LoVo (cell line): ENCODE measurements at places on chromosomes 1 and 21.

DNA sequence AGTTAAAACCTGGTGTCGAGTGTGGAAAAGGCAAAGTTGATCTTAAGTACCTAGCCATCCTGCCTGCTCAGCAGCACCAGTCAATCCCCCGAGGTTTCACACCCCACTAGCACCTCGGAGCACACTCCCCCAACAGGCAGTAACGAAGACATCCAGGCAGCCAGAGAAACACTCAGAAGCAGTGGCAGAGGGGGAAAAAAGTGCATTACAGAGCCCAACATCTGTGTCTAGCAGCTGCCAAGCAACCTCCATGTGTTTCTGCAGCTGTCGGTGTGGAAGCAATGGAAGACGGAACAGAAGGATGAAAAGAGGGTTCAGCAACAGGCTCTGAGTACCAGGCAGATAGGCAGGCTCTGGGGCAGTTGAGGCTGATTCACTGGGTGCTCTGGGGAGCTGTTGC, 73.4 kb upstream of the PROX1 start:
- no peak for DNase-seq

DNA sequence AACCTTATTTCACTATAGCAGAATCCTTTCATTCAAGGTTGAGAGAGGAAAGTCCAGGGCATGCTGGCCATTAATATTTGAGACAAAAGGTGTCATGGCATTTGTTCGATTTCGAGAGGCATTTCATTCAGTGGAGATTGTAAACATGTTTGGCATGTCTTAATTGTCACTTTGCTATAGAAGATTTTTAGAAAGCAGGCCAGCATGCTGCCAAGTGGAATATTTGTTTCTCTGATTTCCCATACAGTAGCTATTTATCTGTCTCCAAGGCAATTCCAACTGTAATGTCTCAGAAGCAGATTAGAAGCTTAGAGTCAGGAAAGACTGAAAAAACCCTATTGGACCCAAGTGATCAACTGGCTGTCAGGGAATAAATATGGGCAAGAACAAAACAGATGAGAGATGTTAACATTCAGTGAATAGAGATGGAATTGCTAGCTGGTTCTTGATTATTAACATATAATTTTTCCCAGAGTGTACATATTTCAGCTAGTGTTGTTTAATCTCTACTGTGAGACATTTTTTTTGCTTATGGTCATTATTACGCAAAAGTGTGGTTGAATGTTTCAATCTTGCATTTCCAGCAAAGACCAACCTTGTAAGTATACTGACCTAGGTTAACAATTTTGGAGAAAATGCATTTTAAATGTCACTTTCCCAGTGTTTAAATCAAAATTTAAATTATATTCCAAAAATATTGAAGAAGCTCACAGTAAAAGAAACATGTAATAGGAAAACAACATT, 174.6 kb downstream of the KCNK2 start:
- DNase-seq: no peak

- no peak for DNase-seq
Measured at GRCh38 chr21:19340303-19340702, 936.7 kb upstream of the TMPRSS15 start.

- no peak for DNase-seq
Measured at GRCh38 chr21:26945916-26946675, 20.8 kb downstream of the ADAMTS5 start.

- no peak for DNase-seq
Measured at GRCh38 chr1:216183454-216183853, 239.8 kb downstream of the USH2A start.

DNA sequence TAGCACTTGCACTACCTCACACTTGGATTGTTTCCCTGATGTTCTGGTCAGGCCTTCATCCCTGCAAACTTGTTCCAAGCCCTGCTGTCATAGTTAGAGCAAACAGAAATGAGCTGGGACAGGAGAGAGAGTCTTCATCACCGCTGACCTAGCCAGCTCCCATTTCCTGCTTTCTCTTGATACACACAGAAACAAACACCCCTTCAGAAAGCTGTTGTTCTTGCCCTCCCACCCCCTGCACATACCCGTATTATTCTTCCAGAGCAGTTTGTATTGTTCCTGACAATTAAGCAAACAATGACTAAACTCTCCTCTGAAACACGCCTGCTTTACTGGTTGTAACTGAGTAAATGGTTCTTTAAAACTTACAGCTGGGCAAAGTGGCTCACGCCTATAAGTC, 2.9 kb upstream of the SYT2 start:
- DNase-seq: peak; percentile 29

- DNase-seq: no peak
Measured at GRCh38 chr1:15180945-15181523, 27.5 kb downstream of the TMEM51 start.
